Spinal cord (tissue), 10 donors: ENCODE measurements at places on chromosomes 4 and X. TPM values are rescaled to one million over a fixed set of nuclear protein-coding genes. Genes with fewer than 3 reads are reported as not detected.

FAM47B gene
- not detected for total RNA-seq

NUDT11 gene
- total RNA-seq, result 30.2 TPM

FAM13A gene
- total RNA-seq, result 39.8 TPM

CHRDL1 gene
- 8.1 TPM for total RNA-seq

HEPH gene
- 44.4 TPM for total RNA-seq

ANXA3 gene
- 41.3 TPM for total RNA-seq

KLF8 gene
- total RNA-seq, result 10.7 TPM

NAT8L gene
- 8.8 TPM for total RNA-seq

RAB9B gene
- total RNA-seq, result 11.2 TPM

RTL5 gene
- 8.7 TPM for total RNA-seq

HS6ST2 gene
- total RNA-seq, result 11.4 TPM

ADH6 gene
- total RNA-seq, result 0.11 TPM

KANTR gene
- 32.8 TPM for total RNA-seq

RS1 gene
- not detected for total RNA-seq

FAM9C gene
- not detected for total RNA-seq

MSX1 gene
- 48.8 TPM for total RNA-seq

TMEM31 gene
- total RNA-seq, result not detected

PDCL2 gene
- not detected for total RNA-seq

USP17L11 gene
- not detected for total RNA-seq

PHEX gene
- total RNA-seq, result 0.55 TPM

NDST4 gene
- total RNA-seq, result 15.6 TPM

AKAP4 gene
- not detected for total RNA-seq

CLIC2 gene
- 10.1 TPM for total RNA-seq

XAGE2 gene
- 0.50 TPM for total RNA-seq

WWC2 gene
- total RNA-seq, result 28.0 TPM

GPR173 gene
- 12.5 TPM for total RNA-seq
